ENCODE measurements at places on chromosomes 2 and 18.

GRCh38 chr2:108910011-108910431 is 79.0 kb downstream of the EDAR start:
- no peak for DNase-seq

- DNase-seq: no peak
These were observed 1009.4 kb upstream of the CELF4 start for GRCh38 chr18:38575023-38575422.

GRCh38 chr18:10860928-10861327 is 288.4 kb downstream of the PIEZO2 start:
- DNase-seq: no peak

DNA sequence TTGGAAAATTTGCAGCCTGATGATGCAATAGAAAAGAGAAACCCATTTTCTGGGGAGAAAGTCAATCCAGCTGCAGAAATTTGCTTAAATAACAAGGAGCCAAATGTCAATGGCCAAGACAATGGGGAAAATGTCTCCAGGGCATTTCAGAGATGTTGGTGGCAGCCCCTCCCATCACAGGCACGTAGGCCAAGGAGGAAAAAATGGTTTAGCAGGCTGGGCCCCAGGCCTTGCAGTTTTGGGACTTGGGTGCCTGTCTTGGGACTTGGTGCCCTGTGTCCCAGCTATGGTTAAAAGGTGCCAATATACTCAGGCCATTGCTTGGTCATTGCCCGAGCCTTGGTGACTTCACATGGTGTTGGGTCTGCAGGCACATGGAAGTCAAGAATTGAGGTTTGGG is 368.2 kb downstream of the ERBB4 start:
- no peak for DNase-seq

DNA sequence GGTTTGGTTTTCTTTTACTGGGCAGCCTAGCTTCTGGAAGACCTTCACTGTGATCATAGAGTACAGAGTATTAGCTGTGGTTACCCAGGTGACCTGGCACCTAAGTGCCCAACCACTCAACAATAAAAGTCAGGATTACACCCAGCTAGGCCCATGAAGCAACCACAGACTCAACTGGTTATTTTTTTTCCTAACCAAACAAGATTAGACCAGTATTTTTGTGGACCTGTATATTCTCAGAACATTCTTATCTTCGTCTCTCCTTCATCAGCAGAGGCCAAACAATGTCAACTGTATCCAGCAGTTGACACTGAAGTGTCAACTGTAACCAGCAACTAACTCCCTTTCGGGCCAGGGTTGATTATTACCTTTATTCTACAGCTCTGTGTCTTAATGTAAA is 289.2 kb upstream of the SLC39A10 start:
- no peak for DNase-seq

DNA sequence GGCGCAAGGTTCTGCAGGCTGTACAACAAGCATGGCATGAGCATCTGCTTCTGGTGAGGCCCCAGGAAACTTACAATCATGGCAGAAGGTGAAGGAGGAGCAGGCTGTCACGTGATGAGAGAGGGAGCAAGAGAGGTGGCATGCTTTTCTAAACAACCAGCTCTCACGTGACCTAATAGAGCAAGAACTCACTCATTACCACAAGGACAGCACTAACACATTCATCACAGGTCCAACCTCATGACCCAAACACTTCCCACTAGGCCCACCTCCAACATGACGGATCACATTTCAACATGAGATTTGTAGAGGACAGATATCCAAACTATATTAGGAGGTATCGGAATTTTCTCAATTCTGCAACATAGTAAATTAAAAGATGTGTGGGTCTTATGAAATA is 108.8 kb upstream of the DLX2 start:
- DNase-seq: peak; percentile 51

- no peak for DNase-seq
These were observed 4.5 kb upstream of the XRCC5 start for GRCh38 chr2:216104691-216105090.

DNA sequence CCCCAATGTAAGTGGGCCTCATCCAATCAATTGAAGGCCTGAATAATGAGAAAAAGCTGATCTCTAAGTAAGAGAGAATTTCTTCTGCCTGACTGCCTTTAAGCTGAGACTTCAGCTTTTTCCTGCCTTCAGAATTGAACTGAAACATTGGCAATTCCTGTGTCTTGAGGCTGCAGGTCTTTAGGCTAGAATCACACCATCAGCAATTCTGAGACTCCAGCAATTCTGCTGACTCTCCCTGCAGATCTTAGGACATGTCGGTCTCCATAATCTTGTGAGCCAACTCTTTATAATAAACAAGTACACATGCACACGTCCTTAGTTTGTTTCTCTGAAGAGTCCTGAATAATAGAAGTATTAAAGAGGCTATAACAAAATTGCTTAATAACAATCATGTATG is 209.1 kb downstream of the FSIP2 start:
- DNase-seq: no peak

GRCh38 chr2:152394326-152394725 is 59.4 kb downstream of the FMNL2 start:
- DNase-seq: no peak

GRCh38 chr18:48663096-48663930 is 124.5 kb downstream of the CTIF start:
- DNase-seq: no peak

DNA sequence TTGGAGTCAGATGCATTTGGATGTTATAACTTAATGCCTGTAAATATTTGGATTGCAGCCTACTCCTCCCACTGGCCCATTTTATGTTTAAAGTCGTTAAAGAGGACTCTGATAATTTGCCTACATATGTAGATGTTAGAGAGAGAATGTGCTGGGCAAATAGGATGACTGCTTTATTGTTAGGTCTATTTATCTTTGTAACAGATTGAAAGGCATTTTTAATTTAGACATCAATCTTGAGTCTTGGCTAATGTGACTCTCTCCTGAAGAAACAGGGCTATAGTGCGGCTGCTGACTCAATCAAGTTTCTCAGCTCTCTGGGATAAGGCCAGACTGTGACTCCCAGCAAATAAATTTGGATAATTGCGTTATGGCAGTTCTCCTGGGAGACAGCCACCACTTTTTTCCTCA is 1101.4 kb downstream of the CBLN2 start:
- peak; percentile 2 for DNase-seq

GRCh38 chr2:64114063-64114911 is 29.9 kb downstream of the PELI1 start:
- peak; percentile 85 for DNase-seq

DNA sequence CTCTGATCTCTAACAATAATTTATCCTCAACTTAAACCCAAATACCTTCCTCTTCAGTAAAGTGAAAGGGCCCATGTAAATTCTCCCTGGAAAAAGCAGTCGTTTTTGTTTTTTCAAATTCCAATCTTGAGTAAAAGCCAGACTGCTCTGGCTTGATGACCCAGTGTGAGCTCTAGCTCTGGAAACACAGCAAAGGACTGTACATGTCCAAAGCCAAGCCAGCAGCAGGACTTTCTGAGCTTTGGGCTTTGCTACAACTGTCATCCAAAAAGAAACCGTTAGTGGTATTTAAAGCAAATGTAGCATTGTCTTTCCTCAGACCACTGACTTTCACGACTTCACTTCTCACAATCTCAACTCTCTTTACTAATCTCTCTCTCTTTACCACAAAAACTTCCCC is 25.4 kb downstream of the SH3YL1 start:
- no peak for DNase-seq

GRCh38 chr2:58030771-58031170 is 15.8 kb upstream of the VRK2 start:
- DNase-seq: peak; percentile 40

- no peak for DNase-seq
These were observed 5.5 kb upstream of the TSPYL6 start for GRCh38 chr2:54261537-54261936.

GRCh38 chr2:145055651-145056050 is 535.7 kb upstream of the ZEB2 start:
- DNase-seq: peak; percentile 14

DNA sequence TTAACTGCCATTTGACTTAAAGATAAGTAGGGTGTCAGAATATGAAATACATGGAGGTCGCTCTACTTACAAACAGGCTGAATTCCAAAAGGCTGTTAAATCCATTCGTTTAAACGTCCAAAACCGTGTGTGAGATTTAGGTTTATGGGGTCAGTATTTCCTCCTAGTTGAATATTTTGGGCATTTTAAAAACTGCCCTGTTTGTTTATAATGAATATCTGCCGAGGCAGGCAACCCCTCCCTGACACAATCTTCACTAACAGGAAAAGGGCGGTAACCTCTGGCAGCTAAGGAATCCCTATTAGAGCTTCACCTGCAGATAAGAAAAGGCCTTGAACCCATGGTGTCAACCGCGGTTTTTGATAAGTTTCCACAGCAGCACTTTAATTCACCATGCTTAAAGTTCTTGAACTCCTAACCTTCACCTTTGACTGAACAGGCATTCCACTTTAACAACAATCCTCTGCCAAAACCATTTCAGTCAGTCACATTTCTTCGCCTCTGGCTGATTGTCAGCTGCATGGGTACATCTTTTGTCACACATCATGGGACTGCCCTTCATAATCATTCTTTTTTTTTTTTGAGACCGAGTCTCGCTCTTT is 17.8 kb downstream of the TRAK2 start:
- no peak for DNase-seq

DNA sequence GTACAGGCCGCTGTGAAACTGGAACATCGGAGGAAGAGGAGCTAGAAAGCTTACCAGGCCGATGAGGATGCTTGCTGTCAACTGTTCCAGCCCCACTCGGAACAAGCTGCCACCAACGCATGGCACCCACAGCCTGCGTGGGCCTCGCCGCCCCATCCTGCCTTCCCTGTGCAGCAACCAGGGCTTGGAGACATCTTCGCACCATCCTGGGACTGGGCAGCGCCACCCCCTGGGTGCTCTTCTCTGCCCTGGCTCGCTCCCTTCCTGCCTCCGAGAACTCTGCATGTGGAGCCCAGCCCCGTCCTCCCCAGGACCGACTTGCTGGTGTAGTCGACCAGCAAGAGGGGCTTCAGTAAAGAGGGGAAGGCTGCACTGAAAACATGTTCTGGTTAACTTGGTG is 10.8 kb downstream of the TMEM18 start:
- no peak for DNase-seq

- DNase-seq: peak; percentile 56
These were observed 45.2 kb downstream of the ADNP2 start for GRCh38 chr18:80154293-80154692.

DNA sequence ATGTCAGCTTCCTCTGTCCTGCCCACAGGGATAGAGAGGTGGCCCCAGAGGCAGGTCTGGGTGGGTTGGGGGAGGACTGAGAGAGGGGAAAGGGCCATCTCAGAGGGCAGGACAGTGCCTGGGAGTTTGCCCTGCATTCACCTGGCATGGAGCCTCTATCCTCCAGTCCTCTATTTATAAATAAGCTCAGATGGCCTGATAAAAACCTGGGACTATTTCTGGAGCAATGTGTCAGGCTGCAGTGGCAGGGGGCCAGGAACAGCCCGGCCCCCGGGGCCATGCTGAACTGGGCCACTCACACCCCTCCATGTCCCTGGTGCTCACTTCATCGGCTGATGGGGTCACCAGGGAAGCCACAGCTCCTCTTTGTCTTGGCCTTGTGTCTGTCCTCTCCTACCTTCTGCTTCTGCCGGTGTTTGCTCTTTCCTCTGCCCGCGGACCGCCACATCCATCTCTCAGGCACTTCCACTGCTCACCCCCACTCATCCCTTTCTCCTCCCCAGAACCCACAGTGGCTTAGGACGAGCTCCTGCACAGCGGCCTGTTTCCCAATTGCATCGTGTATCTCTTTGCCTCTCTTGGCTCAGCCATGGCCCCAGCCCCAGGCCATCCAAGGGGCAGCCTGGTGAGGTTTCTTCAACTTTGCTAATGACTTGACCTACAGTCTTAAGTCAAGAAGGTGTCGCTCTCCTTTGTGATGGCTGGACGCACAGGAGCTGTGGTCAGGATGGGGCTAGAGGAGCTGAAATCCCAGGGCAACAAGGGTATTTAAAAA is 38.8 kb downstream of the SCTR start:
- peak; percentile 10 for DNase-seq

- no peak for DNase-seq
These were observed 460.5 kb upstream of the TRIB2 start for GRCh38 chr2:12256206-12256605.

- no peak for DNase-seq
These were observed 10.3 kb downstream of the SDC1 start for GRCh38 chr2:20214566-20215182.

GRCh38 chr18:34623557-34623956 is 86.5 kb upstream of the DTNA start:
- DNase-seq: no peak

DNA sequence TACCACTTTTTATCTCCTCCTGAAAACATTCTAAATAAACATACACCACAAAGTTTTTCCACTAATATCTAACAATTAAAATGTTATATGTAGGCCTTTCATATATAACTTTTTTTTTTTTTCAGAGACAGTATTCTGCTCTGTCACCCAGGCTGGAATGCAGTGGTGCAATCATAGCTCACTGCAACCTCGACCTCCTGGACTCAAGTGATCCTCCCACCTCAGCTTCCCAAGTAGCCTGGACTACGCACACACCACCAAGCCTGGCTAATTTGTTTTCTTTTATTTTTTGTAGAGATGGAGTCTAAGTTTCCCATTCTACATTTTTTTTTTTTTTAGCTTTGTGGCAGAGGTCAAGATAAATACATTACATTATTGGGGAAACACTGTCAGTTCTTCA is 1612.6 kb upstream of the NXPH2 start:
- DNase-seq: peak; percentile 2

DNA sequence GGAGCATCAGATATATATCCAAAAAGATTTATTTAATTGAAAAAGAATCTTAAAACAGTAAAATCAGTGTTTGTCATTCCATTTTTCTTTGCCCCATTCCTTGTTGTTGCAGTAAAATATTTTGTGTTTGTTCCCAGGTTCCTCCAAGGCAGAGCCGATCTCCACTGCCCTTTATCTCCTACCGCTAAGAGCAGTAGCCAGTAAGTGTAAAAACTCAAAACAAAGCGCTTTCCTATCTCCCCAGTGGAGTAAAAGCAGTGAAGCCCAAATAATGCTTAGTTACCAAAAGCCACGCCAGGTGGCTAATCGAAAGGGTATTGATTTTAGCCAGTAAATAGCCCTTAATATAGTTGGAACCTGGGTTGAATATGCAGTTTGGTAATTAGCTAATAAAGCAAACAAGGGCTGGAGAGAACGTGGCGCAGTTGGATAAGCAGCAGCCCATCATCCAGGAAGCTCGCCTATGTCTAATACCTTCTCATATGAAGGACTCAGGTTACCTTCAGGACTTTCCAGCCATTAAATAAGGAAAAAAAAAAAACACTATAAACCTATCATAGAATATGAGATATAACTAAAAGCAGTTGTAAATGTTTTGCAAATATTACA is 12.4 kb upstream of the GPD2 start:
- DNase-seq: no peak

- DNase-seq: peak; percentile 64
These were observed 128.0 kb downstream of the ARL4C start for GRCh38 chr2:234368861-234369261.

- peak; percentile 90 for DNase-seq
These were observed 15.2 kb downstream of the SRBD1 start for GRCh38 chr2:45595721-45596435.

- peak; percentile 39 for DNase-seq
These were observed 1.8 kb downstream of the REL start for GRCh38 chr2:60882971-60883753.
